ENCODE measurements at places on chromosomes 3 and 15. TPM values are rescaled to one million over a fixed set of nuclear protein-coding genes. Genes with fewer than 3 reads are reported as not detected.

DNA sequence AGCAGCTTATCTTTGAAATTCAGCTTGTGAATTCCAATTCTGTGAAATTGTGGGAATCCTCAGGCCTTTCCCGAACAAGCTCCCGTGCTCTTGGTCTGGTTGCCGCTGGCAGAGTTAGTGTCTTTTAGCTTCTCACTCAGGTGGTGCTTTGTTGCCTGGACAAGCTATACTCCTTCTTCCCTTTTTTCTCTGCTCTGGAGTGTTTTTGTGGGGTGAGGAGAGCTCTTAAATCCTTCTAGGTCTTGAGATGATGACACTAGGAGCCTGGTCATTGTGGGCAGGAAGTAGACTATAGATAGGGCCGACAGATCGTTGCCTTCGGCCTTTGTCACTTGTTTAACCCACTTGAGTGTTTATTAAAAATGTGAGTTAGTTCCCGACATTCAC, 93.8 kb downstream of the SLCO3A1 start:
- no peak for DNase-seq

GRCh38 chr15:42191610-42192346, 16.3 kb downstream of the VPS39 start:
- DNase-seq, result no peak

DNA sequence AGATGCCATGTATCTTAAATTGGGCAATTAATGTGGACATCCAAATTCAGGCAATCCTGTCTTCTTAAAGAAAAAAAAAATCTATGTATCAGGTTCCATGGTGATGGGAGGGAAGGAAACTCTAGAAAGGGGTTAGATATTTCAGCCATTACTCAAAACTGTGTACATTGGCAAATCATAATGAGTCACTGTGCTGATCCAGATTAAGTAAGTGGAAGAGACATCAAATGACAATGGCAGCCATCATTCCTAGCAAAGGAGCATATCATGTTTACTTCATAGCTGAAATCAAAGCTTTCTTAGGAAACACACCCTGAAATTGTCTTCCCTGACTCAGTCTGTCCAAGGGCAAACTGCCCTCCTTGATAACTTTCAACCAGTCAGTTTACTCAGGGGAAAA, 713.3 kb upstream of the GBE1 start:
- DNase-seq, result no peak

DNA sequence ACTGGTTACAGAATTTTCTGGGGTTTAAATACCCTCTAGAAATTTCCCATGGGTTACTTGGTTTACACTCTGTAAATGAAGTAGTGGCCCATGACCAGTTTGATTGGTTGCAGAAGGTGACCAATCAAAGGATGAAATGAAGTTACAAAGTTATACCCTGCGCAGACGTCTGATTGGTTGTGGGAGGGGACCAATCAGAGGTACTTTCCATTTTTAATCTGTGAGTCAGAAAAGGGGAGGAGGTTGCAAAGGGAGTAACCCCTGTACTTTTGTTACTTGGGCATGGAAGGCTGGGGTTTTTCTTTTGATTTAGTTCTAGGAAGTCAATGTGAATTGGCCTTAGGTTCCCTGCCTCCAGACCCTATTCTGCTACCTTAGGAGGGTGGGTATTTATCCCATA, 18.7 kb upstream of the APH1B start:
- no peak for DNase-seq

The KCNMB3 gene
- 3.0 TPM for polyA plus RNA-seq

Measured in naive B cell (primary cell).